GM19239 (cell line): ENCODE measurements at places on chromosomes 13 and 19.

GRCh38 chr19:51392701-51393100 lies 2.3 kb upstream of the C19orf84 start:
- no peak for DNase-seq

DNA sequence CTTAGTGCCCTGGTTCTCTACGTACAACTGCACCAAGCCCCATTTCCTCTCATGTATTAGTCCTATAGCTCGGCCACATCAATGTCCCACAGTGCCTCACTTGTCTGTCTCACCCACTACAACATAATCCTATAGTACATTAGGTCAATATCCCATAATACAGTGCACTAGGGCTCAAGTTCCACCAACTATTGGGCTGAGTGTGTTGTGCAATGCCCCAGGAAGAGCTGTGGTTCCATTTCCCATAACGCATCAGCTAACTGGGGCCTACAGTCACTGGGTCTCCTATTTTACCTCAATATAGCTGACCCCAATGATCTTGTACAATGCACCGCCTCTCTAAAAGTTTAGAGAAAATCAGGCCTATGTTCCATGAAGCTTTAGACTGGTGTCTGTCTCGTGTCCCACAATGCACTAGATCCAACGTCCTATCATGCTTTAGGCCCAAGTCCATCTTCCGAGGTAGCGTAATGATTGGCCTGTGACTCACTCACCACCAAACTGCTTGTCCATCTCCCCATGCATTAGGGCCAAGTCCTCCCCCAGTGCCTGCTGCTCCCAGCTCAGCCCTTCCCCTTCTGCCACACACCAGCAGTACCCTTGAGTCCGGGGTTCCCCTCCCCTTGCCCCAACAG lies 21.8 kb downstream of the TSKS start:
- DNase-seq: no peak

DNA sequence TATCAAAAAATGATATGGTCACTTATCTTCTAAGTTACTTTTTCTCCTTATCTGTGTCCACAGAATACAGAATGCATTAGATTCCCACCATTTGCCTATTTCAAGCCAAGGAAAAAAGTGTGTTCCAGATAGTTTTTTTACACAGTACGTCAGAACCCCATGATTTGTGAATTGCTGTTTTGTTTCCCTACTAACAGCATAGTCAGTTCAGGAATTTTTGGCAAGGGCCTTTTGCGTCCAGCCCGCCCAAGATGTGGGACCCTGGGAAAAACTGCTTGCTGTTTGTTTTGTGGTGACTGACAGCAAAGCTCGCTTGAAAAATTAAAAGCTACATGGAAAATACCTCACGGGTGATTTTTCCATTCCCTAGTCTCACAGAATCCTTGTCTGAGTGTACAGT lies 20.4 kb upstream of the FAM216B start:
- DNase-seq: no peak

DNA sequence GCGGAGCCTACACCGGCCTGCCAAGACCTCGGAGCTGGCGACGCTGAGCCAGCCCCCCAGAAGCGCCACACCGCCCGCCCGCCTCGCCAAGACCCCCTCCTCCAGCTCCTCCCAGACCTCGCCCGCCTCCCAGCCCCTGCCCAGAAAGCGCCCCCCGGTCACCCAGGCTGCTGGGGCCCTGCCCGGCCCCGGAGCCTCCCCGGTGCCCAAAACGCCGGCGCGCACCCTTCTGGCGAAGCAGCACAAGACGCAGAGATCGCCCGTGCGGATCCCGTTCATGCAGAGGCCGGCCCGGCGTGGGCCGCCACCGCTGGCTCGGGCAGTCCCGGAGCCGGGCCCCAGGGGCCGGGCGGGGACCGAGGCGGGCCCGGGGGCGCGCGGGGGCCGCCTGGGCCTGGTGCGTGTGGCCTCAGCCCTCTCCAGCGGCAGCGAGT lies 10.2 kb downstream of the C19orf25 start:
- DNase-seq: no peak
